ENCODE measurements at places on chromosomes 12 and 14.

- no peak for DNase-seq
Measured at GRCh38 chr14:46401066-46401465, 250.5 kb downstream of the RPL10L start.

GRCh38 chr12:26293612-26294011, 98.2 kb downstream of the SSPN start:
- no peak for DNase-seq

GRCh38 chr14:68723808-68724268, 69.0 kb downstream of the ZFP36L1 start:
- no peak for DNase-seq

DNA sequence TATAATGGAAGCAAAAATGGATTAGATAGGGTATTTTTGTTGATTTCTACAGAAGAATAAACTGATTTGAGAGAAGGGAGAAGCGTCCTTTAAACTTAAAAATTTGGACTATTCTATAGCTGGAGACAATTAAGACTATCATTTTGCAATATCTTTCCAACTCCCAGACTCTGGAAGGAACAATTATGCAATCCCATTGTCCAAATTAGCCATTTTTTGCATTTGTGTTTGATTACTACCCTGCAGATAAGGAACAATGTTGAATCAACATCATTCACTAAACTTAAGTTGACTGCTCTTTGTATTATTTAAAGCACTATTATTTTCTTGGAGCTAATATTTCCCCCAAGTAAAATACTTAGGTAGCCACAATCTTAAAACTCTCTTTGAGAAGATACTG, 34.8 kb upstream of the SELPLG start:
- no peak for DNase-seq

DNA sequence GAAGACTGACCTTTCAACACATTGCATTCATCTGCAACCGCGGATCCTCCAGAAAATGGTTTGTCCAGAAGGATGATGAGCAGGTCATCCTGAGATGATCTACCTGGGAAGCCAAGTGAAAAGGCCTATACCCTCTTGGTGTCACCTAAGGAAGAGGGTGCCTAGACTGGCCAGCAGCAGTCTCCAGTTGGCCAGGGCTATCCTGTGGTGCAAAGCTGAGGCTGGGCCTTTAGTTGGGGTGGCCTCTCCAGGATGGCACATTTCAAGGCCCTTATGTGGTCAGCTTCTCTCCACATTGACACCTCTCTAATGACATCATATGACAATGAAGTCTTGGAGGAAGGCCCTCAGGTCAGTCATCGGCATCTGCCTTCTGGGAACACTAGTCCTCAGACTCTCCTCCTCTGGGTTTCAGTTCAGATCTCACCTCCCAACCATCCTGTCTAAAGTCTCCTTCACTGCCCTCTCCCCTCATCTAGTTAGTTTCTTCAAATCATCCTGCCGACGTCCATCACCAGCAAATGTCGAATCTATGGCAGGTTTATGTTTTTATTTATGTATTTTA, 3.3 kb upstream of the SLC22A17 start:
- DNase-seq: no peak

All from activated CD4-positive, alpha-beta T cell treated with anti-CD3 and anti-CD28 coated beads for 36 hours (primary cell).